ENCODE measurements at places on chromosomes 1 and 21. TPM values are rescaled to one million over a fixed set of nuclear protein-coding genes. Genes with fewer than 3 reads are reported as not detected.

LCK gene
- polyA plus RNA-seq = 0.05 TPM

ETV3L gene
- polyA plus RNA-seq = not detected

ATAD3A gene
- 12.5 TPM for polyA plus RNA-seq

DENND2C gene
- polyA plus RNA-seq = 0.87 TPM

PCAT6 gene
- 3.2 TPM for polyA plus RNA-seq

RPTN gene
- not detected for polyA plus RNA-seq

SLC45A3 gene
- polyA plus RNA-seq = 0.91 TPM

LRRC7 gene
- polyA plus RNA-seq = 0.25 TPM

BCAR3 gene
- 22.2 TPM for polyA plus RNA-seq

TMEM200B gene
- polyA plus RNA-seq = 16.3 TPM

GSTM5 gene
- polyA plus RNA-seq = 2.2 TPM

CLCA4 gene
- polyA plus RNA-seq = not detected

NID1 gene
- polyA plus RNA-seq = 116 TPM

SETDB1 gene
- polyA plus RNA-seq = 30.7 TPM

FAM89A gene
- polyA plus RNA-seq = 15.6 TPM

NR5A2 gene
- 0.11 TPM for polyA plus RNA-seq

LCE1F gene
- not detected for polyA plus RNA-seq

CLDN14 gene
- not detected for polyA plus RNA-seq

LDLRAD2 gene
- polyA plus RNA-seq = not detected

ASAP3 gene
- polyA plus RNA-seq = 22.6 TPM

AKT3 gene
- polyA plus RNA-seq = 42.7 TPM

SDHB gene
- polyA plus RNA-seq = 199 TPM

PRPF38A gene
- polyA plus RNA-seq = 14.2 TPM

UBASH3A gene
- polyA plus RNA-seq = not detected

PTGFRN gene
- polyA plus RNA-seq = 3.1 TPM

FCRL5 gene
- not detected for polyA plus RNA-seq

CCDC190 gene
- 0.55 TPM for polyA plus RNA-seq

ODF2L gene
- 11.9 TPM for polyA plus RNA-seq

BCL2L15 gene
- polyA plus RNA-seq = 0.06 TPM

RCSD1 gene
- not detected for polyA plus RNA-seq

PTAFR gene
- polyA plus RNA-seq = 0.20 TPM

GREM2 gene
- 5.6 TPM for polyA plus RNA-seq

STXBP3 gene
- polyA plus RNA-seq = 10.8 TPM

GJB5 gene
- not detected for polyA plus RNA-seq

SPATA1 gene
- polyA plus RNA-seq = 0.69 TPM

ATP1A4 gene
- not detected for polyA plus RNA-seq

HPCAL4 gene
- polyA plus RNA-seq = not detected

REN gene
- 0.99 TPM for polyA plus RNA-seq

STIL gene
- polyA plus RNA-seq = 6.3 TPM

S100A12 gene
- not detected for polyA plus RNA-seq

OR10J1 gene
- not detected for polyA plus RNA-seq

C1orf56 gene
- polyA plus RNA-seq = 2.0 TPM

PLA2G5 gene
- polyA plus RNA-seq = not detected

KRTAP19-1 gene
- polyA plus RNA-seq = not detected

LCA5L gene
- 1.1 TPM for polyA plus RNA-seq

TNFRSF8 gene
- not detected for polyA plus RNA-seq

GPR37L1 gene
- polyA plus RNA-seq = not detected

KIAA1614 gene
- 7.3 TPM for polyA plus RNA-seq

CTSK gene
- 91.1 TPM for polyA plus RNA-seq

PADI4 gene
- not detected for polyA plus RNA-seq

SIK1 gene
- 0.72 TPM for polyA plus RNA-seq

MTR gene
- polyA plus RNA-seq = 5.3 TPM

DYNLT5 gene
- polyA plus RNA-seq = 0.52 TPM

GJA5 gene
- 5.1 TPM for polyA plus RNA-seq

TNFSF18 gene
- polyA plus RNA-seq = 8.8 TPM
